Psoas muscle (tissue), 8 donors: ENCODE measurements at places on chromosomes 7 and 10. TPM values are rescaled to one million over a fixed set of nuclear protein-coding genes. Genes with fewer than 3 reads are reported as not detected.

- no peak for DNase-seq
These were observed 43.2 kb upstream of the TMEM236 start for GRCh38 chr10:17708821-17709220.

DNA sequence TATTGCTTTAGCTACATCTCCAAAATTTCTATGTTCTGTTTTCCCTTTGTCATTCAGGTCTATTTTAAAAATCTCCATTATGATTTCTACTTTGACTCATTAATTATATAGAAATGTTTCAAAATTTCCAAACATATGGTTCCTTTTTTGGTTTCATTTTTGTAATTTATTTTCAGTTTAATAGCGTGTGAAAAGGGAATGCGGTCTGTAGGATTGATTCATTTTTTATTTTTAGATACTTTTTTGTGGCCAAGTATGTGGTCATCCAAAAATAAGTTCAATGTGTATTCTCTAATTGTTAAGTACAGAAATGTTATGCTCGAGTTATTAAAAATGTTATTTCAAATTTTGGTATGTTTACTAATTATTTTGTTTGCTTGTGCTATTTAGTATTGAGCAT, 72.5 kb upstream of the ANKRD1 start:
- no peak for DNase-seq

DNA sequence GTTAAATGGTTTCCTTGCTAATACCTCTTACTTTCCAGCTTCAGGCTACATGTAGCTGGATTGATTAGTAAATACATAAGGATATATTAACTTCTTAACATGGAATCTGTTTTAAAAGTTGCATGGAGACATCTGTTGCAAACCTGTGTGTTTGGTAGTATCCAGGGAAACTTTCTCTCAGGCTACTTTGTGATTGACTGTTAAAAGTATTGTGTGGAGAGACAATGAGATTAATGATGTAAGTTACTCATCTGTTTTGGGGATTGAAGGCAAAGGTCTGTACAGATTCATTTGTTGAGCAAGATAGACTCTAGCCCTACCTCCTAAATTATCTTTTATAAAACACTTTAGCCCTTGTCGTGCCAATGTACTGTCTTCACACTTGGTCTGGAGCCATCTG, 6.6 kb downstream of the CREB5 start:
- no peak for DNase-seq

DNA sequence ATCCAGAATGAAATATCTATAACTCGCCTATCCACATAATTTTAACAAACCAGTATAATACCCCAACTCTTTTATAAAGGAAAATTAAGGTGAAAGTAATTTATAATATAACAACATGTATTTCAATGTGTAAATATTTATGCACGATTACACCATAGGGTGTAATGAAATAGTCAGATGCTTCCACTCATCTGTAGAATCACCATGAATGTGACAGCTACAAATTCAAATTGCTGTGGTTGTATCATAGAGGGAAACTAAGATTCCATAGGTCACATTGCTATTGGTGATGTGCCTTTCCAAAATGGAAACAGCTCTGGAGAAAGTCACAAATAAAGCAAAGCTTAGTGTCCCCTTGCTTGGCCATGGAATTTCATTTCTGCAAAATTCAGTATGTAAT, 95.7 kb downstream of the CPED1 start:
- DNase-seq = no peak

DNA sequence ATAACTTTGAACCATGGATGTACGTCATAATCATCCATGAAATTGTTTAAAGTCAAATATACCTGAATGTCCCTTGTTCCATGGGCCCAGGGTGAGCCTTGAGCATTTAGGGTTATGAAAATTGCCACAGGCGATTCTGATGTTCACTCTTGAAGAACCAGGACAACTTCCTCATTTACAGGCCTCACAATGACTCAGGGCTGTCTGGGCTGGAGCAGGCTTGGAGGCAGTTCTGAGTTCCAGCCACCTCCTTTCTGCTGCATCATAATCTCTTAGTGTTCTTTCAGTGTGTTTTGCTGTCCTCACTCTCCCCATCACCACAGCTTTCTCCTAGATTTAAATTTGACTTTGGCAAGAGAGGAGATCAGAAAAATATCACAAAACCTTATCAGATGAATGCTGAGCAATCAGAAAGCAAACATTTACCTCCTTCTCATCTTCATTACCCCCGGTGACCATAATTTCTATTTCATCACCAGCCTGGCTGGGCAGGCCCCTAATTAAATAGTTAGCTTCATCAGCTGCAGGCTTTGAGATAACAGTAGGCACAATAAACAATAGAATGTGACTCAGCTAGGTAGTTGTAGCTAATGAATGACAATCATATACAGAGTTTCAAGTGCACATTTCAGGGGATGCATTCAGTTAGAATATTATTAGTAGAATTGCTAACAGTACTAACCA, 571.0 kb downstream of the SH2D4B start:
- DNase-seq = no peak

DNA sequence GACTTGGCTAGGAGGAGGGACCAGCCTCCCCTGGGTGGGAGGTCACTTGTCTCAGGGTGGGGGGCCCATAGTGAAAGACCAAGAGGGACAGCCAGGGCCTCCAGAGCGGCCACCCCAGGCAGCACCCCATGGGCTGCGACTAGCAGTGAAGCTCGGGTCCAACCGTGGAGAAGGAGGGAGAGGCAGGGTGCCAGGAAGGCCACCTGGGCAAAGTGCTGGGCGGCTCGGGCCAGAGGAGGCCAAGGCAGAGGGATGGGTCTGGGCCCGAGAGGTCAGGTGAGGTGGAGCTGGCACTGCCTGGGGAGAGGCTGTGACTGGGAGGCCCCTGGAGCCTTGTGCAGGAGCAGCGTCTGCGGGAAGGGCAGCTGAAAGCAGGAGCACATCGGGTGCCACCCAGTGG, 41.8 kb downstream of the CLRN3 start:
- no peak for DNase-seq

DNA sequence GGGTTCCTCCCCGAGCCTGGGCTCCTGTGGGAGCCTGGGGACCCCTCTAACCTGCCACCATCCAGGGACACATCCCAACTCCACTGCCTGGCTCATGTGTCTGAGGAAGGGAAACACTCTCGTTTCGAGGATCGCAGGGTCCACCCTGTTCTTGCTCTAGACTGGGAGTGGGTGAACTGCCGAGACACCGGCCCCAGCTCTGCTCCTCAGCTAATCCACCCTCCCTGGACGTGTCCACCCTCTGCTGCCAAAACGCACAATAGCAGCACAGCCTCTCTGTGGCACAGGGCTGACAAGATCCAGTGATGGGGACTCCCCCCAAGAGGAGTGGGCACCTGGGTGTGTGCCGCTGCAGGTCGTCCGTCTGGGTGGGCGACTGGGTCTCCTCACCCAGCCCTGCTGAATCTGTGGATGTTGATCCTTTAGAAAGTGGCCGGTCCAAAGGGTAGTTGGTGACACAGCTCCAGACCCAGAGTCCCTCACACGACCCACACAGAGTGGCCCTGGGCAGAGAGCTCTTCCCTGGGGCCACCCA, 65.2 kb upstream of the FAM20C start:
- DNase-seq = no peak

DNA sequence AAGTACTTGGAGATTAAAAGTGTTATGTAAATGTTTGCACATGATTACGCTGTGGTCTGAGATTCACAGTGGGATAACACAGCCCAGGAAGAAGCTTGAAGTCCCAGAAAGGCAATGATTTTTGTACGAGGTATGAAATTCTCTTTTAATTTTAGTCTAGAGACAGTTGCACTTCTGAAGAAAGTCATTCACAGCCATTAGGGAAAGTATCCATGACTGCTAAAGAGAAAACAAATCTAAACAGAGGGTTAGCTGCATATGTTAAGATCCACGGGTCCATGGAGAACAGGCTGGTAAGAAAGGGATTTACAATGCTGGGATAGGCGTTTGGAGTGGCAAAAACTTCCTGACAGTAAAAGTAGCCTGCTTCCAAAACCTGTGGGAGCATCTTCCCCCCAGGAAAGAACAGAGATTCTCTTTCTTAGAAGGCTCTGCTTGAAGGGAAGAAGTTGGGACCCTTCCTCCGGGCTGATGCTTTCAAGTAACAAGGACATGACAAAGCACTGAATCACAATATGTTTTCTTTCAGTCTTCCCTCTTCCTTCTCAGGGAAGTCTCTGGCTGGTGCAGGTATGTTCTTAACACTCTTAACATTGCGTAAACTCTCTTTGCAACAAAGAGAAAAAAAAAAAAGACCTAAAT, 220.8 kb upstream of the CELF2 start:
- no peak for DNase-seq

GRCh38 chr10:70786799-70787415, 1.7 kb upstream of the TBATA start:
- DNase-seq = no peak

- no peak for DNase-seq
These were observed 226.6 kb upstream of the BMPER start for GRCh38 chr7:33678569-33679335.

DNA sequence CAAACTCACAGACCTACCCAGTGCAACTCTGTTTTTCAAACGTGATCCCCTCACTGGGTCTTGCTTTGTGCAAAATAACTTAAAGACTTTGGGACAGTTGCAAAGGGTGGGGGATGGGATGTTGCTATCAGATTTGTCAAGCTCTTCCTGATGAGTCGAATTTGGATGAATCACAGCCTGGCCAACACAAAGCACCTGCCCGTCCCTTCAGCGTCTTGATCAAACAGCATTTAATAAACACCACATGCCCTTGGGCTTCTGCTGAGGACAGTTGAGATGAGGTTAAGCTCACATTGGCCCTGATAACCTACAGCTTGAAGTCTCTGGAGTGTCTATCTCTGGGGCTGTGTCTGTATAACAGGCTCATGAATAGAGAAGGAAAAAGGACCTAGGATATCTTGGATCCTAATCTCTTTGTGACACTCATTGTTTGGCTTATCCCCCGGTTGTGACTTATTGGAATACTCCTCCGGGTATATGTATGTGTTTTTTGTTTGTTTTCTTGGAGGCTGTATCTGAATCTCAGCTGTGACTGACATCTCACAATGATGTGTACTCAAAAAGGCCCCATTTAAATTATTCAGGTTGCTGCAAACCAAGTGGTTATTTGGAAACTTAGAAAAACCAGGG, 132.6 kb upstream of the NAMPT start:
- no peak for DNase-seq

DNA sequence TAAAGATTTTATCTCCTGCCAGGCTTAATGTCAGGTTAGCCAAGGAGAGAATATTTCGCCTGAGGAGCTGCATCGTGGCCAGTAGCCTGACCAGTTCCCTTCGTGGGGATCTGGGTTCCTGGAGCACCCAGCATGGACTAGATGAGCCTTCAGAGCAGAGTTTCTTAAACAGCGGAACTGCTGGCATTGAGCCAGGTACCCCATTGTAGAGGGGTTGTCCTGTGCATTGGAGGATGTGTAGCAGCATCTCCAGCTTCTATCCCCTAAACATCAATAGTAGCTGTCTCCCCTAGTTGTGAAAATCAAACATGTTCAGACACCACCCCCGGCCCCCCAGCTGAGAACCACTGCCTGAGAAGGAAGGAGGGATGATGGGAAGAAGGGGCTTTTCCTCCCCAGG, 36.2 kb downstream of the CDHR3 start:
- no peak for DNase-seq

DNA sequence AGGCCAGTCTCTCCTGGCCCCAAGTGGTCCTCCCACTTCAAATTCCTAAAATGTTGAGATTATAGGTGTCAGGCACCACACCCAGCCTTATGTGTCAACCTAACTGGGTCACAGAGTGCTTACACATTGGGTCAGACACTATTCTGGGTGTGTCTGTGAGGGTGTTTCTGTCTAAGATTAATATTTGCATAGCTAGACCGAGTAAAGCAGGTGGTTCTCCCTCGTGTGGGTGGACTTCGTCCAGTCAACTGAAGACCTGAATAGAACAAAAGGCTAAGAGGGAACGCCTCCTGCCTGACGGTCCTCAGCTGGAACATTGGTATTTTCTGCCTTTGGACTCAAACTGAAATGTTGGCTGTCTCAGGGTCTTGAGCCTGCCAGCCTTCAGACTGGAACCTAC, 11.5 kb downstream of the PPIF start:
- peak; percentile 46 for DNase-seq

DNA sequence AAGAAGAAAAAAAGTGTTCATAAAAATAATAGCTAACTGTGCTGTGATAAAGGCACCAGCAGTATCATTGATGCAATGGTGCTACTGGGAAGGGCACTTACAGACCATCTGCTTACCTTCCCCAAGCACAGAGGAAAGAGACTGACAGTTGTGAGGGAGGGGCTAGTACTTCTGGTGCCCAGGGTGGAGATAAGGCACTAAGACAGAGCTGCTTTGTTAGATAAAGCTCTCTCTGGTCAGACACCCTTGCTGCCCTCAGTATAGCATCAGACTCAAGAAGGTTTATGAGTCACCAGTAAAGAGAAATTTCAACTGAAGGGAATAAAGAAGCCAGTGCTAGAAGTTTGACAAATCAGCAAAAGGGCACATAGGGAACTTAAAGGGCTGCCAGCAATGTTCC, 325.6 kb downstream of the HPSE2 start:
- DNase-seq = no peak

- DNase-seq = no peak
These were observed 167.0 kb upstream of the PITRM1 start for GRCh38 chr10:3339531-3339950.

GRCh38 chr7:127732306-127732705, 80.3 kb downstream of the SND1 start:
- no peak for DNase-seq

DNA sequence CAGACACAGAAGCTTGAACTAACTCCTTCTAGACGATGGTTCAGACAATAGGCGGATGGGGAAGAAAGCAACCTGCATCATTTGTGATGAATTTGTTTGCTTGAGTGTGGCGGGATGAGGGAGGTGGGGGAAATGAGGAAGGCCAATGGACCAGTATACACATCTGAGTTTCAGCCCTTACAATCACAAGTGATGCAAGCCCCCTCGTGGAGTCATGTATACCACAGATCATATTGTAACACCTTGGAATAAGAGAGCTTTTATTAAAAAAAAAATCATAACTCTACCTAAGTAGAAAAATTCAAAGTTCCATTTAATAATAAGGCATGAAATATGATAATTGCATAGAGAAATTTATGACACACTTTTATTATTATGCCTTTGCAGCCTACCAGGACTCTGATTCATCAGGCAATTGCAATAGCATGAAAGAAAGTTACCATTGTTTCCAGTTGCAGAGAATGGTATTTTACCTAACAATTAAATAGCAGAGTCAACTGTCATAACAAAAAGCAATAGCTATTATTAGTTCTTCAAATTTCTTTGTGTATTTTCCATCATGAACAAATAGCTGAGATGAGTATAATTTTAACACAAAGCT, 230.2 kb upstream of the AKR1E2 start:
- no peak for DNase-seq

GRCh38 chr7:82323806-82324205, 119.8 kb downstream of the CACNA2D1 start:
- DNase-seq = no peak

GRCh38 chr7:19814776-19815175, 41.4 kb upstream of the TMEM196 start:
- DNase-seq = no peak

VWDE gene
- not detected for total RNA-seq

DHX32 gene
- total RNA-seq = 32.1 TPM

ATP6V1F gene
- 210 TPM for total RNA-seq

NKX1-2 gene
- total RNA-seq = not detected

VGF gene
- total RNA-seq = not detected

ADRB1 gene
- 0.40 TPM for total RNA-seq

DHTKD1 gene
- 31.7 TPM for total RNA-seq

TRIM74 gene
- total RNA-seq = not detected

KIF20B gene
- 0.84 TPM for total RNA-seq

ANKRD61 gene
- total RNA-seq = 0.77 TPM

CPA2 gene
- not detected for total RNA-seq
